Activated CD4-positive, alpha-beta memory T cell treated with anti-CD3 and anti-CD28 coated beads, Interleukin-2, amount 10 ng/mL, durations not matched to agents 7 days and 5 days (primary cell): ENCODE measurements at places on chromosomes 6 and 20. TPM values are rescaled to one million over a fixed set of nuclear protein-coding genes. Genes with fewer than 3 reads are reported as not detected.
A peak's percentile ranks its signal among the peaks of the same experiment; 100 is the strongest.

GRCh38 chr6:42276034-42276890 lies 58.6 kb upstream of the MRPS10 start:
- no peak overlapping the region for H3K27ac ChIP-seq
- peaks cover 37% of the 10 kb centered on the region for H3K4me1 ChIP-seq
- H3K27me3 ChIP-seq, result no peaks in the 10 kb centered on the region
- no peak overlapping the region for H3K4me3 ChIP-seq

- H3K36me3 ChIP-seq, result no peaks in the 10 kb centered on the region
- no peak overlapping the region for H3K4me3 ChIP-seq
- DNase-seq, result no peak
- H3K27me3 ChIP-seq, result peaks cover 8% of the 10 kb centered on the region
- no peak overlapping the region for H3K27ac ChIP-seq
Measured at GRCh38 chr20:57056651-57057050, 209.8 kb downstream of the BMP7 start.

KLC4 gene
- total RNA-seq, result 19.3 TPM

- DNase-seq, result no peak
- H3K36me3 ChIP-seq, result no peaks in the 10 kb centered on the region
- no peaks in the 10 kb centered on the region for H3K27me3 ChIP-seq
- no peak overlapping the region for H3K27ac ChIP-seq
- H3K4me3 ChIP-seq, result no peak overlapping the region
Measured at GRCh38 chr20:22986601-22987000, 48.5 kb upstream of the SSTR4 start.

ANGPT4 gene
- total RNA-seq, result not detected

- peaks cover 29% of the 10 kb centered on the region for H3K36me3 ChIP-seq
- no peaks in the 10 kb centered on the region for H3K27me3 ChIP-seq
- H3K4me3 ChIP-seq, result no peak overlapping the region
- H3K27ac ChIP-seq, result no peak overlapping the region
Measured at GRCh38 chr20:3371754-3372153, 35.7 kb downstream of the DNAAF9 start.

SLC17A4 gene
- total RNA-seq, result not detected

DNA sequence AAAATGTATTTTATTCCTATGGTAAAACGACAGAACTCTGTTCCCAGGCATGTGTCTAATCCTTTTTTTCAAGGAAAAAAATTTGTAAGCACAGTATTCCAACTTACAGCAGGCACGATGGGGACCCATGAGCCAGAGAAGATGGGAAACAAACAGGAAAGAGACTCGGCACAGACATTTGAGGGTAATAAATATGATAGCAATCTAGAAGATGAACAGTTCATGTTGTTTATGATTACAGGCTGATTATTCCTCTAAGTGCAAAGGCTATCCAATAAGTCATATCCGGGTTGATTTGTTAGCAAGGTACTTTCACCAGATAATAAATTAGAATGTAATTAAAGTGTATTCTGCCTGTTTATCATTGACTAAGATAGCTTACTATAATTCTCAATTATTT lies 43.2 kb downstream of the PDSS2 start:
- no peaks in the 10 kb centered on the region for H3K27me3 ChIP-seq
- H3K4me3 ChIP-seq, result no peak overlapping the region
- no peaks in the 10 kb centered on the region for H3K36me3 ChIP-seq
- no peak for DNase-seq

DNA sequence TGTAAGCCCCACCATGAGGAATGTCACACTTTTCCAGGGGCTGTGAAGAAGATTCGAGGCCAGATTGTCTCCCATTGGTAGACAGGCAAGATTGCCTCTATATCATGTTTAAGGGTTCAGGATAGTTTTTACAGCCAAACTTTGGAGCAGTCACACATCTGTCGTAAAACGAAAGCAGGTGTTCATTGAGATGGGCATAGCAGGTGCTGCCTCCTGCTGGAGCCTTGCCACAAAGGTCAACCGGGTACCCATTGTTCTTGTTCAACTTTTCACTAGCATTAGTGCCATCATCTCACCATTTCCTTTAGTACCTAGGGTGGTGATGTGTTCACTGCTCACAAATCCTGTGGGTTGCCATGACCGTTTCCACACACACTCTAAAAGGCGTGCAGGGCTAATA lies 198.3 kb downstream of the HTR1B start:
- no peak overlapping the region for H3K4me3 ChIP-seq
- H3K4me1 ChIP-seq, result no peaks in the 10 kb centered on the region
- no peak overlapping the region for H3K27ac ChIP-seq
- H3K36me3 ChIP-seq, result no peaks in the 10 kb centered on the region
- no peaks in the 10 kb centered on the region for H3K27me3 ChIP-seq
- DNase-seq, result no peak

HRH3 gene
- not detected for total RNA-seq

GRCh38 chr6:27280540-27281000 lies 31.5 kb downstream of the POM121L2 start:
- peaks cover 14% of the 10 kb centered on the region for H3K4me1 ChIP-seq
- peaks cover 68% of the 10 kb centered on the region for H3K27me3 ChIP-seq
- peaks cover 19% of the 10 kb centered on the region for H3K36me3 ChIP-seq
- H3K27ac ChIP-seq, result no peak overlapping the region
- peak overlapping the region; percentile 1 for H3K4me3 ChIP-seq

GRCh38 chr6:163296835-163297519 lies 117.5 kb upstream of the QKI start:
- no peak overlapping the region for H3K27ac ChIP-seq
- H3K36me3 ChIP-seq, result no peaks in the 10 kb centered on the region
- no peak for DNase-seq
- no peaks in the 10 kb centered on the region for H3K27me3 ChIP-seq

RAB44 gene
- 0.15 TPM for total RNA-seq

SEC23B gene
- total RNA-seq, result 101 TPM

DNA sequence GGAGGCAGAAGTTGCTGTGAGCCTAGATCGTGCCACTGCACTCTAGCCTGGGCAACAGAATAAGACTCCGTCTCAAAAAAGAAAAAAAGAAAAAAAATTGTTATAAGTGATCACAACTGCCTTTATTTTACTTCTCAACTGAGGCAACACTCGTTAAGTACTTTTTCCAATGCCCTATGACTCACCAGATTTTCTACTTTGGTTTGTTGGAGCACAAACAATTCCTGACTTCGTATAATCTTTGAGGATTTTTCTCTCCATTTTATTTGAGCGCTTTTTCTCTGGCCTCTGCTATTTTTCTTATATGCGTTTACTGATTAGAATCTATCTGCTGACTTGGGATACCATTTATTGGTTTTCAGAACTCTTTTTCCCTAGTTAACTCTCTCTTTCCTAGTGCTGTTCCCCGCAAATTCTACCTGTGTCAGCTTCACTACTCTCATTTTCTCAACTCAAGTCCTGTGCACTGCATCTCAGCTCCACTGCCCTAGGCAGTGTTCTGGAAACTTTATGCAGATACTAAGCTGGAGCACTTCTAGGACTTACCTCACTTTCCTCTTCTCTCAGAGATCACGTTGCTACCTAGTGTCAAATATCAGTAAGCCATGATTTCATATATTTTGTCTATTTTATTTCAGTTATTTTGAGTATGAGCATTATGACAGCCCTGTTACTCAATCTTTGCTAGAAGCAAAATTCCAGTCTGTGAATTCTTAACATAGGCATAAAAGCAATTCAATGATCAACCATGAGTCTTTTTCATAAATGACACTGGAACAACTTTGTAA lies 1120.1 kb upstream of the CITED2 start:
- no peaks in the 10 kb centered on the region for H3K36me3 ChIP-seq
- H3K4me3 ChIP-seq, result no peak overlapping the region
- no peak overlapping the region for H3K27ac ChIP-seq
- no peaks in the 10 kb centered on the region for H3K4me1 ChIP-seq
- no peaks in the 10 kb centered on the region for H3K27me3 ChIP-seq
- no peak for DNase-seq

- H3K4me1 ChIP-seq, result no peaks in the 10 kb centered on the region
- H3K27me3 ChIP-seq, result no peaks in the 10 kb centered on the region
- H3K4me3 ChIP-seq, result no peak overlapping the region
- DNase-seq, result no peak
Measured at GRCh38 chr6:145887969-145888368, 73.4 kb upstream of the FBXO30 start.

MEP1A gene
- not detected for total RNA-seq

DNA sequence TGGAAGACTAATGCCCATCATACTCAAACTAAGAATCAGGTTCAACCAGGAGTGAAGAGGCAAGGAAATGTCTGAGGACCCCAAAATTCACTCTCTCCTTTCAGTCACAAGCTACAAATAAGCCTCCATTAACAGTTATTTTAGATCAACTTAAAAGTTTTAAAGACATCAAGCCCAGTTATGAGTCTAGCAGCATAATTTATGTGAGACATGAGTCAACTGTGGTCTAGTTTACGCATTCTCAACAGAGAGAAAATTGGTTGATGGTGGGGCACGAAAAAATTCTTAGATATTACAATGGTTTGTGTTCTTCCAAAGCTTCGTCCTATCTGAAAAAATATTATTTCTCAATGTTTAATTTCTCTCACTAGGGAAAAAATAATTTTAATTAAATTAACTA lies 204.9 kb upstream of the NT5E start:
- no peak for DNase-seq
- no peaks in the 10 kb centered on the region for H3K36me3 ChIP-seq
- no peaks in the 10 kb centered on the region for H3K27me3 ChIP-seq

DNA sequence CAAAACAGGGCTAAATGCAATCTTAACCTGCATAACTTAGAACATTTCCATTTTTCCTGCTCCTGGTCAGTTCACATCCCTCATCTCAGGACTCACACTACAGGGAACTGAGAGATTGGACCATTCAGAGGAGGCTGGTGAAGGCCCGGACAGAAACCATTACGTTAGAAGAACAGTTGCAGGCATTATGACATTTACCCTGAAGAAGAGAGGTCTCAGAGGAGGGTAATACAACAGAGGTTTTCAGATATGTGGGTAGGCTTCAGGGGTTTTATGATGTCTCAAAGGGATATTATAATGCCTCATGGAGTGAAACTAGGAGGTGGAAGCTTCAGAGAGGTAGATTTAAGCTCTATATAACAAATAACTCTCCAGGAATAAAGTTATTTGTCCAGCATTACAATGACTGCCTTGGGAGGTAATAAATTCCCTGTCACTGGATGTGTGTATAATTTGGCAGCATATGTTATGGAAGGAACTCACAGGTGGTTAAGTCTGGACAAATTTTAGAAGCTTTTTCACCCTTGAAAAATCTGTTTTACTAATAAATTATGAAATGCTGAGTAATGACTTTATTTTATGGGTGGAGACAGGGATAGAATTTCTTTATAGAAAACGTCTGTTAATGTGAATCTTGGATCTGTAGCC lies 36.7 kb upstream of the RIPOR2 start:
- H3K27ac ChIP-seq, result peak overlapping the region; percentile 47
- H3K4me3 ChIP-seq, result no peak overlapping the region
- DNase-seq, result no peak

GRCh38 chr20:54772893-54773642 lies 297.7 kb downstream of the DOK5 start:
- H3K27ac ChIP-seq, result no peak overlapping the region
- H3K36me3 ChIP-seq, result no peaks in the 10 kb centered on the region
- DNase-seq, result no peak
- no peaks in the 10 kb centered on the region for H3K4me1 ChIP-seq

GRCh38 chr20:23180451-23180921 lies 94.4 kb upstream of the CD93 start:
- H3K4me3 ChIP-seq, result no peak overlapping the region
- no peak for DNase-seq
- H3K4me1 ChIP-seq, result no peaks in the 10 kb centered on the region
- H3K27me3 ChIP-seq, result peaks cover 23% of the 10 kb centered on the region
- no peaks in the 10 kb centered on the region for H3K36me3 ChIP-seq
